Cortex of kidney (tissue), 1 donor: ENCODE measurements at places on chromosomes 5 and 9.

DNA sequence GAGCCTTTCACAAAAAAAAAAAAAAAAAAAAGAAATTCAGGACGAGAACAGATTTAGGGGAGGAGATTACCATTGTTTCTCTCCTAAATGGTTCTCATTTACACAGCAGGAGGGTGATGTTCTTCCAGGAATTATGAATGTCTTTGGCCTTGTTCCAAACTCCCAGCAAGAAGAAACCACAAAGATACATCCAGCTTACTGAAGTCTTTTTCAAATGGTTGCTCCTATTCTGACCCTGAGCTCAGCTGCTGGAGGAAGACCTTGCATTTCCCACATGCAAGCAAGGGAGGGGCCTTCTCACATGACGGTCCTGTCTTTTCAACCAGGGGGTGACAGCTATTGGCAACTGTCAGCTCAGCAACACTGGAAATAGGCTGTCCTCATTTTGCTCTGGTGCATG lies 203.0 kb upstream of the VLDLR start:
- DNase-seq, result no peak

DNA sequence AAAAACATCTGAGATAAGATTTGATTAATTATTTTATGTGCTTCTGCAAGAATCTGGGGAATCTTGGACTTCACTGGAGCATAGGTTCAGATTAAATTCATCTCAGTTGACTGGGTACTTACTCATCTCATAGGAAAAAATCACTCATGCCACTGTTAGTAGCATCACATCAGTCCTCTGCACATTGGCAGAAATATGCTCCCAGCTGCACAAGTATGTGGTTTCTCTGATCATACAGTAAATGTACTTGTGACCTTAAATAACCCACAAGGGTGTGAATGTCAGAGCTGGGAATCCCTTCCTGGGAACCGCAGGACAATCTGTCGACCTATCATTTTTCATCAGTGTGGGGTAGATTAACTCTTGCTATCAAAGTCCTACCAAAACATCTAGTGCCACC lies 203.7 kb upstream of the SLC24A2 start:
- no peak for DNase-seq

GRCh38 chr5:77936365-77936693 lies 160.2 kb upstream of the TBCA start:
- DNase-seq, result no peak

DNA sequence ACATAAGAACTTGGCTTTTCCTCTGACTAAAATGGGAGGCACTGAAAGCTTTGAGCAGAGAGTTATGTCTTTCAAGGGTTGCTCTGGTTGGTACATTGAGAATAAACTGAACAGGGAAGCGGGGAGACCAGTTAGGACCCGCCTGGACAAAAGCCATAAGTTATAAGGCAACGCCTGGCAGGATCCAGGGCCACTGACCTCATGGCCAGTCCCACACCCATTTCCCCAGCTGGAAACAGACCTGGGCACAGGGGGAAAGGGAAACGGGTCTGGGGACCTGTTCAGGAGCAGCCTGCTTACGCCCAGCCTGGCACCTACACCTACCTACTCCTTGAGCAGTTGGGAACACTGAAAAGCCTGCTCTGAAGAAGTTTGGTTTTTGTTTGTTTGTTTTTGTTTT lies 1.3 kb downstream of the SPINK4 start:
- no peak for DNase-seq

GRCh38 chr5:57550132-57550531 lies 67.5 kb upstream of the ACTBL2 start:
- DNase-seq, result no peak

DNA sequence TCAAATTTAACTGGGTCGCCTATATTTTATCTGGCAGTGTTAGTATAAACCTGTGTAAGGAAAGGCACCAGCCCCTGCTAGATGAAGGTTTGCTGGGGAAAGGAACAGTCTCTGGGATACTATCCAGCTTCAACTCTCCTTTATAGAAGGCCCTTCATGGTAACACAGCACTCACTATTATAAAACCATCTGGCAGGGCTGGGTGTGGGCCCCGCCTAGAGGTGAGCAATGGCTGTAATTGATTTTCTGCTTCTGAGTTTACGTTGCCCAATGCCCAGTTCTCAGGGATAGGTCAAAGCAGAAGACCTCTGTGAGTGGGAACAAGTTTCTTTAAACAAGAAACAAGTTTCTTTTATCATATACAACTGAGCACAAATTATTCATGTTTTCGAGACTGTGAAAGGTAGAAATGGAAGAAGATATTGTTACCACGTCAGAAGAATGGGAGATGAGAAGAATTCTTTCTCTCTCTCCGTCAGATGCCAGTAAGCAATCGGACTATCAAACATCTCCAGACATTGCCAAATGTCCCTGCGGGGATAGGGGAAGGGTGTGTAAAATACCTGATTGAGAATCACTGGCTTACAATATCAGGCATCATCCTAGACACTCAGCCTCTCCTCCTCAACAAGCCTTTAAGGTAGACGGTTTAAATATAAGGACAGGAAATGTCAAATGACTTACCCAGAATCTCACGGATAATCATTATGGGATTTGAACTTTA lies 205.9 kb downstream of the PDZD2 start:
- DNase-seq, result no peak

DNA sequence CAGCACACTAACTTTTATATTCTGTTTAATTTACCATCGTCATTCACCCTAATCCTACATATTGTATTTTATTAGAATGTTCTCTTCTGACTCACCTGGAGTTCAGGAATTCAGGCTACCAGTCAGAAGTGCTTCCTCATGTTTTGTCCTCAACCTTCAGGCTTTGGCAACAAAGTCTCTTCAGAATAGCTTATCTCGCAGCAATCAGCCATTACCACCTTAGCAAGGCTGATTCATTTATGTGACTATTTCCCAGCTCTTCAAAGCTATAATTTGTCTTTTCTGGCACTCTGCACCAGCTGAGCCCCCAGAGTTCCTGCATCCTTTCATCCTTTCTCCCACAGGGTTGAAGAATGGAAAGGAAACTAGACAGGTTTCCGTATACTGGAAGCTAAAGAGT lies 365.5 kb upstream of the CDH18 start:
- DNase-seq, result no peak

DNA sequence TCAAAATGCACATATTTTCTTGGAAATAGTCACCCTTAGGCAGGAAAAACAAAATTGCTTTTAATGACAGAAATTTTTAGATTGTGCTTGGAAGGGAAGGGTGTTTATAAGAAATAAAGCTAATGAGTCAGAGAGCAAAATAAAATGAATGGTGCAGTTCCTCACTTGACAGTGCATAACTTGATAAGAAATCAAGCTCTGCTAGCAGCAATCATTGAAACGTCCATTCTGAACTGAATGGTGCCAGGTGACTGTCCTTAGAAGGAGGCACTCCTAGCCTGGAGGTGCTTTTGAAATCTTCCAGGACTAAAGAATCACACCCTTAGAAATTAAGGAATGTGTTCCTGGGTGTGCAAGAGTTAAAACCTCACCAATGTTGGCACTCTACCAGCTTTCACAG lies 202.5 kb downstream of the EFNA5 start:
- DNase-seq, result no peak

GRCh38 chr9:111866976-111867375 lies 29.6 kb upstream of the UGCG start:
- no peak for DNase-seq

DNA sequence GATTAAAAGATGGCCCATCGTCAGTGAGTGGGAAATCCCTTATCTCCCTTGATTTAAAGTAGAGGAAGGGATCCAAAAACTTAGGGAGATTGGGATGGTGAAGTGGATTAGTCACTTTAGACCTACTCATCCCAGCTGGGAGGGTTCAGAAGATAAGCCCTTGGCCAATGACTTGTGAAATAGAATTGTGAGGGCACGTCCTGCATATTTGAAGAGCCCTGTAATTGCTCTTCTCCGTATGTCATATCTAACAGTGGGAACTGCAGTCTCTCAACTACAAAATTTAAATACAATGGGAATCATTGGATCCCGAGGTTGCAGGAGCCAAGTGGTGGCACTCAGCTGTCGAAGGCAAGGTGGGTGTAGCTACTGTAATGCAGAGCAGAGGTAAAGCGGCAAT lies 65.4 kb upstream of the C9orf72 start:
- no peak for DNase-seq

DNA sequence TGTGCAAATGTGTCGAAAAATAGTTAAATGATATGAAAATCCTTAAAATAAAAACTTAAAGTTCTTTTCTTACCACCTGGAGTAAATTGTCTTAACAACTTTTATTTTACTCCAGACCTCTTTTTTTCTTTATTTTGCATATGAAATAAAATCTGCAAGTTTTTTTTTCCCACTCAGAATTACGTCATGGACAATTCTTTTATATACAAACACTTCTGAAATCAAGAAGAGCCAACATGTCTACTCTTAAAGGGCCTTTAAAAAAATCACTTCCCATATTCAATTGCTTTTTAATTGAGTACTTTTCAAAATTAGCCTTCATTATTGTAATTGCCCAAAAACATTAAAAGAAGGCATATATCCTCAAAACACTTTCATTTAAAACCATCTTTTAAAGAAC lies 37.7 kb upstream of the ZFAND5 start:
- DNase-seq, result no peak

GRCh38 chr9:134192951-134193731 lies 28.8 kb upstream of the RNU6ATAC start:
- DNase-seq, result no peak

- DNase-seq, result no peak
Observed at GRCh38 chr5:61822584-61822983, 483.4 kb upstream of the KIF2A start.

GRCh38 chr5:69105996-69106906 lies 12.4 kb downstream of the SLC30A5 start:
- DNase-seq, result no peak

DNA sequence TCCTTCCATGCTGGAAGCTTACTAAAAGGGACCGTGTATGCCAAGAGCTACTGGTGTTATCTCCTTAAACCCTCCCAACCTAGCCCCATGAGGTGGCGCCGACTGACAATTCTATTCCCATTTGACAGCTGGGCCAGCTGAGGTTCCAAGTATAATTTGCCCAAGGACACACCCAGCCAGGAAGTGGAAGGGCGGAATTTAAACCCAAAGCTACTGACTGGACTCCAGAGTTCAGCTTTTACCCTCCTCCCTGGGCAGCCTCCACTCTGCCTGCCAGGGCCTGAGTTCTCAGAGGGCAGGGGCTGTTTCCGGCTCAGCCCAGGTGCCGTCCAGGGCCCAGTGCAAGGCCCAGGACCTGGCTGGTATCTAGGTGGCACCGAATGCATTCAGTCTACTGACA lies 71.8 kb downstream of the C9orf50 start:
- DNase-seq, result no peak

- no peak for DNase-seq
Observed at GRCh38 chr9:89353989-89354388, 35.7 kb downstream of the SECISBP2 start.

DNA sequence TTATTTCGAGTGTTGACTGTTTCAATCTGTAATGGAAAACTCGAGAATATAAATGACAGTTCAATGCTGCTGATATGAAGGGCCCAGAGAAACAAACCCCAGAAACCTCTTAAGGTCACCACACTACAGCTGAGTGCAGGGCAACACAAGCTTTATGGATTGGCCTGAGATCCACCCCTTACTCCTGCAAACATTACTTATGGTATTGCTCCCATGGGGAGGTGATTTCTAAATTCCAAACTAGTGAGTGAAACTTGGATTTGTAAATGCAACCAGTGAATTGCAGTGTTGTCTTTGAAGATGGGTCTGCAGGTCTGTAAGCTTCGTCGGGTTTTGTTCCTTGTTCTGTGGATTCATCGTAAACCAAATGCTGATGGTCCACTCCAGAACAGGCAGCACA lies 85.4 kb downstream of the NTRK2 start:
- no peak for DNase-seq

DNA sequence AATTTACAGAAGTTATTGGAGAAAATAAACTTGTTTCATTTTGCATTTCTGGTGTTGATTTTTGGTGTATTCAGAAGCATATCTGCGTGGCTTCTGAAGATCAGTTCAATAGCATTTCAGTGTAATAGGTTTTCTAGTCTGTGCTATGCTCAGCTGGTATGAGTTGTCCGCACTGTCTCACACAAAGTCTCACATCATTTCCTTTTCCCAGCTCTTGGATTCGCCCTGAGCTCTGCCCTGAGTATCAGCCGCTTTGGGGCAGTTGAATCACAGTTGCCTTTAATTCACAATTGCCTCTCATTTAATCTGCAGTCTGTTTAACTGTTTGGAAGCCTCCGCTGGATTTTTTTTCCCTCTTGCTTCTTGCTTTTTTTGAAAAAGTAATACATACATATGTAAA lies 6.4 kb upstream of the TTC23L start:
- DNase-seq, result no peak

GRCh38 chr5:134468921-134469400 lies 56.5 kb upstream of the JADE2 start:
- DNase-seq, result no peak

- no peak for DNase-seq
Observed at GRCh38 chr9:133054194-133054890, 7.4 kb upstream of the CEL start.

DNA sequence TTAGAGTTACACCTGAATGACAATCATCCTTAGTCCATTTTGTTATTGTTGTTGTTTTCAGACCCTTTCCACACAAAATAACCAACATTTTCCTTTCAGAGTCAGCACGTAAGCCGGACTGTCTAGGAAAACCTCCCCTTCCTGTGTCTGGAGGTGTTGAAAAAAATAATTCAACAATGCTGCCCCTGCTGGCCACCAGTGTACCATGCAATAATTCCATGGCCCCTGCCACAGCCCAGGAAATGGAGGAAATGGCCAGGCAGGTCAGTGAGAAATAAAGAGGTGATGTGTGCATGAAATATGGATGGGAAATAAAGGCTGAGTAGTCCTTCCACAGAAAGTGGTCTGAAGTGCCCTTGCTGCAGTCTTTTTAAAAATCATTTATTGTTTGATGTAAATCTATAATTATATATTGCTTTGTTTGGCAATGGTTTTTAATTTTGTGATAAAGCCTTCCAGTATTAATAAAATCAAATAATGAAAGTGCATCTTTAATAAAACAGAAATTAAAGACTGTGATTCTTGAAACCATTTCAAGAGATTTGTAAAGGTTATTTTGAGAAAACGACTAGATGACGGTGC lies 152.8 kb upstream of the PAPPA start:
- DNase-seq, result no peak

GRCh38 chr9:3922846-3923245 lies 377.0 kb downstream of the GLIS3 start:
- no peak for DNase-seq

DNA sequence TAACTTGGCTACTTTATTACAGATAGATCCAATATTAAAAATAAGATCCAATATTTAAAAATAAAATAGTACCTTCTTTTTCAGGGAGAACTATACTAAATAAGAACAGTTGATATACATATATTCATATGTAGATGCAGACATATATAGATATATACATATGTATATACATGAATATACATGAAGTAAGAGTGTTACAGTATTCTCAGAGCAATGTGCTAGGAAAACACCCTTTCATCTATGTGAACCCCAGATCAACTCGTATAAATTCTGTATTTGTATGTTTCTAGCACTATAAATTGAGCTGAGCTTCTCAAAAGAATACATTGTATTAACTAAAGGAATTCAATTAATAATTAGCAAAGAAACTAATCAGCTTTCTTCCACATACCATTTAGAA lies 287.6 kb downstream of the PDE4D start:
- DNase-seq, result no peak

GRCh38 chr5:87076411-87076810 lies 191.3 kb upstream of the RASA1 start:
- DNase-seq, result no peak
